Activated T-helper 9 cell treated with anti-CD3 and anti-CD28 coated beads, Interleukin-2, amount 50 U/mL, for 16 hours (primary cell): ENCODE measurements at places on chromosomes 1 and 21.
A peak's percentile ranks its signal among the peaks of the same experiment; 100 is the strongest.

- DNase-seq: no peak
Measured at GRCh38 chr1:43066578-43066977, 105.5 kb downstream of the EBNA1BP2 start.

GRCh38 chr1:227958617-227959324, 11.0 kb upstream of the WNT9A start:
- DNase-seq: no peak

DNA sequence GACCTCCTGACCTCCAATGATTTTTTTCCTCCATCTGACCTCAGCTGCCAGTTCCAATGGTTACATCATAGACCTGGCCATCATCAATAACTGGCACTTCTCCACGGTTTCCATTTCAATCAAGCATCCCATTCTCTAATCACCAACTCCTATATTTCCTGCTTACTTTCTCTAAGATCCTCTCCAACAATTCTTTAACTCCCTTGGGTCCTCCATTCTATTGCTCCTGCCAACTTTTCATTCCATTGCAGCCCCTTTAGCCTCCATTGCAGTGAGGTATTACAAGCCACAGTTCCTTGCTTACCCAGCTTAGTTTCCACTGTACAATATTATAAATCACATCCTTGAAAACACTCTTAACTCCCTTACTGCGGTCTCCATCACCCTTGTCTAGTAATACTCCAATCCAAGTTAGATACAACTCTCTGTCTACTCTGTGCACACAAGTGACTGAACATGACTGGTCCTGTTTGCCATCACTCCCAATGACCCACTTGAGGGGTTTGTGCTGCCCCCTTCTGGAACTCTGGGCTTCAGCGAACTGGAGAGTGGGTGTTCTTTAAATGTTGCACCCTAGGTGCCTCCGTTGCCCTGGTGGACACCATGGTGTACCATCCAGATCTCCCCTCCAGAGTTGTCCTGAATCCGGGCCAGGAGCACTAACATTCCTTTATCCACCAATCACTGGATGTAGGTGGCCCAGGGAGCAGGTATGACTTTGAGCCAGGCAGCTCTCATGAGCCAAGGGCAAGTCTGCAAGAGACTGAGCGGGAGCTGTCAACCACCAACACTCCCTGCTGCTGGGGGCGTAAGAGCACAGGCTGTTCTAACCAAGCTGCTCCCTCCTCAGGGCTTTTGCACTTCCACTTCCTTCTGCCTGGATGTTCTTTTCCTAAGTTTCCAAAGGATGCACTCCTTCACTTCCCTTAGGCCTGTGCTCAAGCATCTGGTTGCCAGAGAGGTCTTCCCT, 3.7 kb upstream of the FNDC7 start:
- peak; percentile 41 for DNase-seq

GRCh38 chr1:12464598-12465056, 153.4 kb downstream of the DHRS3 start:
- no peak for DNase-seq

DNA sequence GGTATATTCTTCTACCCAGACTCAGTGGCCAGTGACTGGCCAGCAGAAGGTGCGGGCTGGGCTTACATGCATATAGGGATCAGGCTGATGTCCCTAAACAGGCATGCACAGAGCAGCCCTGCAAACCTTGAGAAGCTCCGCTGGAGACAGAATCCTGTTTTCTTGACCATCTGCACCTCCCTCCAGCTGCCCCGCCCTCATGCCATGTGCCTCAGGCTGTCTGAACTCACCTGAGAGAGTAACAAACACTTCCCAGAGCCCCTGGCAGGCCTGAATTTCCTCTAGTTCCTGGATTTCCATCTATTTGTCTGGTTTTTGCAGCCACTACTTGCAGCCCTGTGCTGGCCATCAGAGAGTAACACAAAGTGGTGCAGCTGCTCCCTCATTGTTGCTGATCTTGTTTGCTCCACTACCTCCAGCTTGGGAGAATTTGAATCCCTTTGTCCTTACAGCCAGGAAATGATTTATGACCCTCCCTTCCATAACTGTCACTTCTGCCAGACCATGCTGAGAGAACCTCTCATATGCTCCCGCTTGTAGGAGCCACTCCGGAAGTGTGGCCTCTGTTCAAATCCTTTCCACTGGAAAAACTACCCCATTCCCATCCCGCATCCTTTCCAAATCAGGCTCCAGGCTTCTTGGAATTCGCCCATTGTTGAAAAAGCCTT, 113.6 kb downstream of the NMNAT2 start:
- no peak for DNase-seq

- no peak for DNase-seq
Measured at GRCh38 chr1:217389895-217390294, 241.0 kb downstream of the GPATCH2 start.

DNA sequence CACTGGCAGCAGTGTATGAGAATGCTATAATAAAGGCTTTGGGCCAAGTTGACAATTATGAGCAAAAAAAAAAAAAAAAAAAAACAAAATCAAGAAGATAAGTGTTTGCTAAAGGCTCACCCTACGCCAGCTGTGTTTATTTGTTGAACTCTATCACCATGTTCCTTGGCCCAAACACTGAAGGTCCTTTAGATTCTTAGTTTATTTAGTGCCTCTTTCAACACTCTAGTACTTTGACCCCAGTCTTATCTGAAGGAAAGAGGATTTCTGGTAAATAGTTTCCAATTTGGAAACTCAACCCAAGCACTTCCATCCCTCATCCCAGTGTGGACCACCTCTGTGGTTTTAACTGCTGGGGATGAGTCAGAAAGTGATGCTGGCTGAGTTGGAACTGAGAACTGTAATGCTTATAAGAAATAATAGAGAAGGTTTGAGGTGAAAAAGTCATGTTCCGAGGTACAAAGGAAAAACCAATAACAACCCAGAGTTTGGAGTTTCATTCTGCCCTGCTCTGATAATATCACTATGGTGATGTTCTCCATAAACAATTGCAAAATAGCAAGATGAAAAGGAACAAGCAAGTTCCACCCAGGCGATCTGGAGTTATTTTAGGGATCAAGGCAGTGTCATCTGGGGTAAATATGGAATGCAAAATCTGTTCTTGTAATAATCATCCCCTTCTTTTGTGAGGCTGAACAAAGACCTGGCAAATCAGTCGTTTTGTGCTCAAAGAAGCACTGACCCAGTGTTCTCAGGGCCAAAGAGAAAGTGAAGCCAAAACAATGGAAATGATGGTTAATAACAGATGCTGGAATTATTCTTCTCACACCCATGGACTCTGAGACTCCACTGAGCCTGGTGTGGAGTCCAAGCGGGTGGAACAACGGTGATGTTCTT, 19.7 kb upstream of the CAPZB start:
- DNase-seq: no peak

- no peak for DNase-seq
Measured at GRCh38 chr1:37813529-37814145, 5.6 kb upstream of the YRDC start.

DNA sequence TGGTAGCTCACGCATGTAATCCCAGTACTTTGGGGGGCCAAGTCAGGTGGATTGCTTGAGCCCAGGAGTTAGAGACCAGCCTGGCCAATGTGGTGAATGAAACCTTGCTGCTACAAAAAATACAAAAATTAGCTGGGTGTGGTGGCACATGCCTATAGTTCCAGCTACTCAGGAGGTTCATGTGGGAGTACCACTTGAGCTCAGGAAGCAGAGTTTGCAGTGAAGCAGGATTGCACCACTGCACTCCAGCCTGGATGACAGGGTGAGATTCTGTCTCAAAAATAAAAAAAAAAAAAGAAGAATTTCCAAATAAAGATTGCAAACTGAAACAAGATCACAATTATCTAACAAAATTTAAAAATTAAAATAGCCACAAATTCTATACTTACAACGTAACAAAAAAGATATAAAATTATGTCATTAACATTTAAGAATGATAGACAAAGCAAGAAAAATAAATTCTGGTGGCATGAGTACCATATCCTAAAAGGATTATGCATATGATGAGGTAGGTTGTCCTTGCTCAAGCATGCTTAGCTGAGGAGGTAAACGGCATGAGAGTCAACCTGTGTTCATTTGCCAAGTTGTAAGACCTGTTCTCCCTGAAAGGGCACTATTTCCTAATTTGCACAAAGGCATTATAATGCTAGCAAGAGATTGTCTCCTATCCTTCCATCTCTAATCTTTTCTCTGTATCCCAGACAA, 20.2 kb downstream of the IPP start:
- DNase-seq: no peak

DNA sequence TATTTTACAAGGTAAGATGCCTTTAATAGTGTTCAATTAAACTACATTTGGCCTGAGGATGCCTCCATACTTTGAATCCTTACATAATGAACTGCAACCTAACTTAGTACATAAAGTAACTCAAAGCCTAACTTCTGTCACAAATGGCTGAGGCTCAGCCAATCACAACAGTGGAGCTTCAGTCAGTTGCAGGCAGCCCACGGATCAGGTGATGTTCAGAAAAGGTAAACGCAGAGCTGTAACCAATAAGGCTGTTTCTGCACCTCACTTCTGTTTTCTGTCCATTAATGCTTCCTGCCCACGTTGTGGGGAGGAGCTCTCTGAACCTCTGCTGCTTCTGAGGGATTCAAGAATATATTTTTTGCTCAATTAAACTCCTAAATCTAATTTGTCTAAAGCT, 94.8 kb upstream of the KIAA0040 start:
- no peak for DNase-seq

GRCh38 chr21:17781524-17781923, 37.6 kb downstream of the C21orf91 start:
- DNase-seq: no peak

- no peak for DNase-seq
Measured at GRCh38 chr1:168285521-168285790, 4.8 kb downstream of the TBX19 start.

DNA sequence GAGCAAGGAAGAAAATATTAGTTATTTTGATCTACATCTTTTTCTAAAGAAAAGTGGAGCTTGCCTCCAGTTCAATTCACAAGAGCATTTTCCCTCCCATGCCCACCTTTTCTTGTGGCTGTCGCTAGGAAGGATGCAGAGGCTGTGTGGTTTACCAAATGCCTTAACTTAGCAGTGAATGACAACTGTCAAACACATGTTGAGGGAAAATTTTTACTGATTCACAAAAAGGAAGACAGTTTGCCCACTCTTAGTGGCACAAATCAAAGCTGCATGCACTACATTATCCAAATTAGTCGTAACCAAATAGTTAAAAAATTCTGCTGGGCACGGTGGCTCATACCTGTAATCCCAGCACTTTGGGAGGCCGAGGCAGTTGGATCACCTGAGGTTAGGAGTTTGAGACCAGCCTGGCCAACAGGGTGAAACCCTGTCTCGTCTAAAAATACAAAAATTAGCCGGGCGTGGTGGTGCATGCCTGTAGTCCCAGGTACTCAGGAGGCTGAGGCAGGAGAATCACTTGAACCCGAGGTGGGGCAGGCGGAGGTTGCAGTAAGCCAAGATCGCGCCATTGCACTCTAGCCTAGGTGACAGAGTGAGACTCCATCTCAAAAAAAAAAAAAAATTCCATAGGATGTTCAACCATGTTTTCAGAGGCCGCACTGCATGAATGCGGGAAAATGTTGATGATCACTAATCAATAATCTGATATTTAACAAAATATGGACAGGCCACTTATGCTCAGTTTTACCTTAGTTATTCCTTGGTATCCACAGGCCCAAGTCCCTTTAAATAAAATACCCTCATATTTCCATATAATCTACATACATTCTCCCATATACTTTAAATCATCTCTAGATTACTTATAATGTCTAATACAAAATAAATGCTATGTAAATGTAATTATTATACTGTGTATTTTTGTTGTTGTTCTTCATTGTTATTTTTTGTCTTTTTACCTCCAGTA, 9.0 kb downstream of the COX20 start:
- no peak for DNase-seq

GRCh38 chr1:63601912-63602311, 8.7 kb downstream of the PGM1 start:
- DNase-seq: no peak

GRCh38 chr1:228925691-228926090, 190.4 kb downstream of the RHOU start:
- DNase-seq: no peak

- DNase-seq: no peak
Measured at GRCh38 chr1:67532452-67533216, 102.4 kb upstream of the SERBP1 start.

DNA sequence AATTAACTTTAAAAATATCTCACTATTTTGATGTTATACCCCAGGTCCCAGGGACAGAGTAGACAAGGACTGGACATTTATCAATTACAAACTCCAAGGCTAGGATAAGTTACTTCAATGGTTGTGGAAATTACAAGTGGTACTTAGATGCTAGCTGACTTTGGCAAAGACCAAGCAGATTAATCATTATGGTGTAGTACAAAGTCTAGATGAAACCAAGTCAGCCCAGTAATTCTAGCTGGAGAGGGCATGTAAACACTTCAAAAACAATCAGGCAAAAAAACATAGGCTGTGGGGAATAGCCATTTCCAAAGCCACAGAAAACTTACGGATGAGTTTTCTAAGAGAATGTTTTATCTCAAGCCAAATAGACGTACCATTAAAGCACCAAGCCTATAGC, 124.5 kb downstream of the TSEN15 start:
- no peak for DNase-seq

- DNase-seq: no peak
Measured at GRCh38 chr1:2458687-2459086, 17.4 kb upstream of the PLCH2 start.

DNA sequence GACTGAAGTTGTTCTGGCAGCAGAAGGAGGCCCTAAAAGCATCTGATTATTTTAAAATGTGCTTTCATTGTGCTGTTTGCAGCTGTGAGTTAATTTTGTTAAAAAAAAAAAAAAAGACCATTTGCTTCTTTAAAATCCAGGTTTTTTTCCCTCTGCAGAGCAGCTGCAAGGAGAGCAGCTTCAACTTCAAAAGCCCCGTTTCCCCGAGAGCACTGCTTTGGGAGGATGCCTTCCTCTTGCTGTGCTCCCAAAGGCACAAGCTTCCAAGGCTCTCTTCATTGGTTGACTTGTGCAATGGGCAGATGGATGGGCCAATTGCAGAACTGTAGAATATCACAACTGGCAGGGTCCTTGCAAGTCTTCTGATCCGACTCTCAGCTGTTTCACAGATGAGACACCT, 459.2 kb upstream of the PKN2 start:
- DNase-seq: no peak

GRCh38 chr1:206580438-206581113, 31.7 kb downstream of the EIF2D start:
- no peak for DNase-seq

- DNase-seq: no peak
Measured at GRCh38 chr1:32644426-32644825, 5.9 kb downstream of the ZBTB8OS start.

DNA sequence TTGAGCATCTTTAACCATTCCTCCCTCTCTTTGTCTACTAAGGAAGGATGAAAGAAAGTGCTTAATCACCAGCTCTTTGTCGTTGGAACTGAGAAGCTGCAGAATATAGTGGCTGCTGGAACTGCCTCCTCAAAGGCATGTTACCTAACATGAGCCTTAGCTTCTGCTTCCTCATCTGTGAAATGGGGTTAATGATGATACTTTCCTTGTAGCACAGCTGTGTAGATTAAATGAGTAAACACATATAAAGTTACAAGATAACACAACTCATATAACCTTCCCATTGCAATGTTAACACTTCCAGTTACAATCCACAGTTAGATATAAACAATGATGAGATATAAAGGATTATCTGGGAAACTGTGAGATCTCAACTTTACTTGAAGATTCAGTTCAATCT, 48.4 kb upstream of the ZNF326 start:
- DNase-seq: no peak

- DNase-seq: no peak
Measured at GRCh38 chr1:62144238-62144831, 50.3 kb upstream of the L1TD1 start.
